ENCODE measurements at places on chromosomes 11 and 22.

DNA sequence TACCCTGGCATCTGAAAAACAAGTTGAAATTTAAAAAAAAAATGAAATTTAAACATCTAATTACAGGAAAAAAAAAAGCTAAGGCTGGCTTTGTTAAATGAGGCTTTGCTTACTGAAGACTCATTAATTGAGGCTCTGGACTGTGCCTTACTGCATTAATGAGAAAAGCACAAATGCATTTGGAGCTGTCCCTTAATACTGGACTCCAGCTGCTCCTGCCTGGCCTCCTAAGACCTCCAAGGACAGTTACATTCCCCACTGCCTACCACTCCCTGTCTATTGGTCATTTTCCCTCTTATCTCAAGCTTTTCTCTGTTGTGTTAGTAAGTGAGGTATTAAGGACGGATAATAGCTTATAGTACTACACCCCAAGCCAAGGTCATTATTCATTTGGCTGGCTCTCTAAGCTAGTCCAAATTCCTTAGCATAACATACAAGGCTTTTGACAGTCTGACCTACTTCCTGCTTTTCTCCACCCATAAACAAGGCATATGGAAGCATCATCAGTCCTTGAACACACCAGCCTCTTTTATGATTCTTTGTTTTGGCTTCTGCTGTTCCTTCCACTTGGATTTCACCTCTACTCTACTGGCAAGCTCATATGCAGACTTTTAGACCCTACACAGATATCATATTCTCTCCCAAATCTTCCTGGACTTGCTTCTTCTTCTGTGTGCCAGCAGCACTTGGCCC is 62.5 kb downstream of the USP35 start:
- no peak for DNase-seq

DNA sequence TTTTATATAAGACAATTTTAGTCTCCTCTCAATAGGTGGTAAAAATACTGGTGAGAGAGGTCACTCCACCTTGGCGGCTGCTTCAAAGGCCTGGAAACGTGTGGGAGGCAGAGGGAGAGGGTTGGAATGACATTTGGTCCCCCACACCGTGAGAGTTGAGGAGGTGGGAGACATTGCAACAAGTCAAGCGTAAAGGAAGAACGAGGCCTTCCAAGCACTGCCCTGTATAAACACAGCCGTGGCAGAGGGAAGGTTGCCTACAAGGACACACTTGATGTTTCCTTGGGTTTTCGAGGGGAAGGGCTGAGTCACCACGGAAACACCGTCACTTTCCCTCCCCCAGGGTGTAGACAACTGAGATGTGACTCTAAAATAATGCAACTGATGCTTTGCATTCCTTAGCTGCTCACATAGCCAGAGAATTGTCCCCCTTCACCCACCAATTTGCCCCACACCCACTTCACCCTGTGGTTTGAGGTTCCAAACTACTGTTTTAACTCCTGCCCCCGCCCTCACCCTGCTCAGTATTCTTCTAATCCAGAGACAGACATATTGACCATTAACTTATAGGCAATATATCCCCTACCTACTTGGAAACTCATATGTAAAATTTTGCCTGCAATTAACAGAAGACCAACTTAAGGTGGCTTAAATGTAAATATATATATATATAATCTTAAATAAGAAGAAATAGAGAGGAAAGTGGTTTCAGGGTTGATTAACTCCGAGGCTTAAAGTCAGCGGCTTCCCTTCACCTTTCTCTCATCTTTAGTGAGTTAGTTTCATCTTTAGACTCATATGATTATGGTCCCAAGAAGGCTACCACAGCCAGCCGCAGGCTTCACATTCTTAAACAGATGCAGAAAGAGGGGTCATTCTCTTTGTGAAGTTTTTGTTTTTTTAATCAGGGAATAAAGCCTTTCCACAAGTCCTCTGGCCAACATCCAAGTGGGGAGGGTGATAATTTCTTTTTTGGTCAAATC is 54.1 kb upstream of the BDNF start:
- peak; percentile 10 for DNase-seq

GRCh38 chr11:44592125-44592940 is 26.9 kb downstream of the CD82 start:
- DNase-seq: no peak

GRCh38 chr11:20337526-20338154 is 25.9 kb upstream of the HTATIP2 start:
- DNase-seq: no peak

GRCh38 chr11:69904161-69904973 is 85.2 kb upstream of the FGF3 start:
- no peak for DNase-seq

- DNase-seq: no peak
Observed at GRCh38 chr11:67099831-67100324, 19.2 kb upstream of the KDM2A start.

- no peak for DNase-seq
Observed at GRCh38 chr11:108854346-108854745, 189.5 kb downstream of the DDX10 start.

- no peak for DNase-seq
Observed at GRCh38 chr11:45361551-45361950, 75.4 kb upstream of the SYT13 start.

DNA sequence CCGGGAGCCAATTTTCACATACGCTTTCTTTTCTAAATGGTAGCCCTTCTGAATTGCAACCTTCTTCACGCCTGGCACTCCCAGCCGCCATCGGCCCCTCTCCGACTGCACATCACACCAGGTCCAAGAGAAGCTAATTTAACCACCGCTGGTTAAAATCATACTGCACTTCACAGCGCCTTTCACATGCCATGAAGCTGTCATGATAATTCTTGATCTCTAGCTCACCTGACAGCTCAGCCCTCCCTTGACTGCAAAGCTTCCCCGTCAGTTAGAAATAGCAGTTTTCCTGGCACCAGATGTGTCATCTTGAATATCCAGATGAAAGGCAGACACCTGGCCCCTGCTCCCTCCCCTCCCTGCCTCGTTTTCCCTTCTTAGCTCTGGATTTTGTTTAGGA is 101.4 kb downstream of the ARL14EP start:
- no peak for DNase-seq

GRCh38 chr11:34682825-34683224 is 61.9 kb downstream of the EHF start:
- DNase-seq: no peak

- DNase-seq: no peak
Observed at GRCh38 chr11:66393954-66394353, 22.4 kb upstream of the SLC29A2 start.

GRCh38 chr22:21761994-21762680 is 26.5 kb upstream of the YPEL1 start:
- DNase-seq: no peak

DNA sequence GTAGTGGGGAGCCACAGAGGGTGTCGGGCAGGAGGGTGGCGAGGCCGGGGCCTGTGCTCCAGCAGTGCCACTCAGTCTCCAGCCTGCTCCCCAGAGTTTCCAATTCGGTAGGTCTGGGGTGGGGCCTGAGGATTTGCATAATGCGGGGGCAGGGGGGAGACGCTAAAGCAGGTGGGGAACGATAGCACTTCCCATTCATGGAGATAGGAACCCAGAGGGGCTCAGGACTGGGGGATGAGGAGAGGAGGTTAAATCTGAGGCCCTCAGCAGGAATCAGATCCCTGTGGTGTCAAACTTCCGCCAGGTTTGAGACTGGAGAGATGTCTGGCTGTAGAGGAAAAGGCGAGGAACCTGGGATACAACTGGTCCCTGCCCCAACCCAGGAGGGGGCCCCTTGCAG is 29.8 kb downstream of the WNT11 start:
- DNase-seq: no peak

DNA sequence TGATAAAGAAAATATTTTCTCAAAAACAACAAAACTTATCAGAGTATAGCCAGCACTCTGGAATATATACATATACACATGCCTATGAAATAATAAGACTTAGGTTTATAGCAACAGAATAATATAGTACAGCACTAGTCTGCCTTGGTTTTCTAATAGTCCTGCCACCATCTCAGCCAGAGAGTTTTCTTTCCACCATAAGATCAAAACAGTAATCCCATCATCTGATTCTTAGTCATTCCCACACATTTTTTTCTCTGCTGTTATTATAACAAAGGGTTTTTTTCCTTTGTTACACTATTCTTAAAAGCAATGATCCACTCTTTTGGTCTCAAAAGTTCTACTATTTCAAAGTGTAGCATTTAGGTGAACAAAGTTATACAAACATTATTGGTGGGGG is 15.1 kb downstream of the MTMR2 start:
- no peak for DNase-seq

- no peak for DNase-seq
Observed at GRCh38 chr22:42946546-42947198, 68.3 kb downstream of the PACSIN2 start.

- no peak for DNase-seq
Observed at GRCh38 chr11:120867531-120867930, 156.4 kb upstream of the TBCEL start.

DNA sequence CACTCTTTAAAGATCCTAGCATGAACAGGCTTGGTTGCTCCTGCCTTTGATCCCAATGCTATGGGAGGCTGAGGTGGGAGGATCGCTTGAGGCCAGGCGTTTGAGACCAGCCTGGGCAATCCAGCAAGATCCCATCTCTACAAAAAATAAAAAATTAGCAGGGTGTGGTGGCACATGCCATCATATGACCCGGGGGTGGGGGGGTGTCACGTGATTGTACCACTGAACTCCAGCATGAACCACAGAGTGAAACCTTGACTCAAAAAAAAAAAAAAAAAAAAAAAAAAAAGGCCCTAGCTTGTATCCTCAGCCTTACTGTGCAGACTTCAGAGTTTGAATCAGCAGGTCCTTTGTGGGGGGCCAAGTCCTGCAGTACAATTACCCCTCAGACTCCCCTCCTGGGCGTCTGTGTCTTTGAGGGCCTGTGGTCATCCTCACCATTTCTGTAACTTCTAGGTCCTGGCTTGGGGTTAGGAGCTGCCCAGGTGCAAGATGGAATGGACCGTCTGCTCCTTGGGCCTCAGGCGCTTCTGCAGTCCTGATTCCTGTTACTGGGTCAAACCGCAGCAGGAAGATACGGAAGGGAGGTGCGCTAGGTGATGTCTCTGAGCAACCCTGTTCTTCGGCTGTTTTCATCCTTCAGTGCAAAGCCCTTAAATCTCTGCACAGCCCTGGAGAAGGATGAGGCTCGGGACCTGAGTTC is 208.1 kb downstream of the CTTN start:
- DNase-seq: no peak

DNA sequence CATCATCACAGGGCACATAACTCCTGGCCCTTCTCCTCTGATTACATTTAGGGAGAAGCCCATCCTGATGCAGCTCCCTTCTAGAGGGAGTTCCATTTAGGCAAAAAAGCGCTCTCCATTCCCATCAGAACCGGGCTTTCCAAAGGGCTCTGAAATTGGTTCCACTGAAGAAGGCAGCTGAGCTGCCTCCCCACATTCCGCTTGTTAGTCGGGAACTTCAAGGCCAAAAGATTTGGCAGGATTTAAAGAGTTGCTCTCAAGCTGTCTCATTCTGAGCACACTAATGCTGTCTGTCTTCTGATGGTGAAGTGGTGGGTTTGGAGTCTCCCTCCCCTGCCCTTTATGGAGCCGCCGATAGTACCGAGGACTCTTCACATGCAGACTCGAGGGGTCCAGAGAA is 26.6 kb upstream of the CABP7 start:
- DNase-seq: no peak

DNA sequence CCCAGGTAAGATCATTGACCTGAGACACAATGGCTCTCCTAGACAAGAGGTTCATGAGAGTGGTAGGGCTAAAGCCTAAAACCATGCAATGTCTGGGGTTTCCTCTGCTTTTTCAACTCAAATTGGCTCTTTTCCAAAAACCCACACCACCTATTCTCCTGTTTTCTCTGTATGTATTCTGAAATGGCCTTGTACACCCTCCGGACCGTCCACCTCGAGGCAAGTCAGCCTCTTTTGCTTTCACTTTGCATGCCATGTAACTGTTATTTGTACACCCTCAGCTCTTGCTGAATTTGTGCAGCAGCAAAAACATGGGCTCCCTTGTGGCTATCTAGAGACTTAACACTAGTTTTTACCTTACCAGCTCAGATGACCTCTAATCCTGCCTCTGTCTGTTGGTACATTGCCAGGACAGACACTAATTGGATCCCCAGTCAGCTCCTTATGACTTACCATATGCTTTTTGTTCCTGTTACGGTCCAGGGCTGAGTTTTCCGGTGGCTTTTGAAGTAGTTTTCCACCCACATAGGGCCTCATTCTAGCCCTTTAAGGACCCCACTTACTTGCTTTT is 288.0 kb downstream of the SBF2 start:
- no peak for DNase-seq

DNA sequence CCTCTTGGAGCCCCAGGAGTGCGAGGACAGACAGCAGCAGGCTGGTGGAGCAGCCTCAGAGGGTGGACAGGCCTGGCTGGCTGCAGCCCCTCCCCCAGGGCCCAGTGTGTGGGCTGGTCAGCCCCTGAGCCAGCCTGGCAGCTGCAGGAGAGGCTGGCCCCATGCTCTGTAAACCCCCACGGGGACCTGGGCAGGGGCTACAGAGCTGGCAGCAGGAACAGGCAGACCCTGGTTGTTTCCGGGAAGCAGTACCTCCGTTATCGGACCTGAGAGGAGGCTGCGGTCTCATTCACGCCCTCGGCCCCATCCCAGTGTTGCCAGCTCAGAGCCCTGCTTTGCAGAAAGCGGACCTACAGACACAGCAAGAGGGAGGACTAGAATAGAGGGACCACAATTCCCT is 38.5 kb upstream of the COMT start:
- DNase-seq: no peak

DNA sequence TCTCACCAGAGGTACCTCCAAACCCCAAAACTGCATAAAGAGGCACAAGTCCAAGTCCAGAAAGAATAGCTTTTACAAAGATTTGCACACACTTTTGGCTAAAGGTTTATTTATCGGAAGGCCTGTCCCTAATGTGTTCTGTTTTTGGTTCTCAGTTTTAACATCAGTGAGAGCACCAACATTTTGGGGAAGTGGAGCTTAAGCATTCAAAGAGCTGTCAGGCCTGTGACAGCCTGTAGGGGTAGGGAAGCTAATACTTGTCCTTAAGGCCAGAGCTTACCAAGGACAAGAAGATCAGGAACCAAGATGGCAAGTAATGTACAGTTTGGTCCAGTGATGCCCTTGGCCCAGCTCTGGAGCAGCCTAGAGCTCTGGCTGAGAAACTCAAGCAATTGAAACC is 38.9 kb upstream of the SCUBE2 start:
- no peak for DNase-seq

DNA sequence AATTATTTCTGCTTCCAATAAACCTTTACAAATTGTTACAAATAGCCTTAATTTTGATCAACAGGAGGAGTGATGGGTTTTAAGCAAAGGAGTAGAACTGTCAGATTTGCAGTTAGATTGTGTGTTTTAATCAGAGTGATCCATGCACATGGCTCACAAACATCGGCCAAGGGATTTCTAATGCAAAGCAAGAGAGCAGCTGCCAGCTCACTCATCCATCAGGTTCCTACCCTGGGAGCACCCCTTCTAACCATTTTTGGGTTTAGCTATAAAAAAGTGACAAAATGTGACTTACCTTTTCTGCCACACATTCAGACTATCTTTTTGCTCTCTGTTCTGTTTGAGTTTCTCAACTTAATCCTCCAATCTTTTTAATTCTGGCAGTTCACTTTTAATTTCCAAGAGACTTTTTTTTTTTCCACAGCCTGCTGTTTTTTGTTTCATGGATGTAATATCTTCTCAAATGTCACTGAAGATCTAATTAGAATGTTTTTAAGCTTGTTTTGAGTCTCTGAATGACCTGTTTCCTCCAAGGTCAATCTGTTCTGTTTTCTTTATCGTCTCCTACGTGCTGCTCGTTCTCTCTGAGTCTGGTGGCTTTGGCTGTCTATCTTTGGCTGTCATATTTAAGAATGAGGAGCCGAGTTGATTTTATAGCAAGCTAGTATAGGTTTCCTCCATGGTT is 6.0 kb downstream of the IZUMO1R start:
- no peak for DNase-seq

- DNase-seq: no peak
Observed at GRCh38 chr11:70608568-70609470, 210.5 kb downstream of the CTTN start.
